ENCODE measurements at places on chromosomes 11 and 22.
A peak's percentile ranks its signal among the peaks of the same experiment; 100 is the strongest.

DNA sequence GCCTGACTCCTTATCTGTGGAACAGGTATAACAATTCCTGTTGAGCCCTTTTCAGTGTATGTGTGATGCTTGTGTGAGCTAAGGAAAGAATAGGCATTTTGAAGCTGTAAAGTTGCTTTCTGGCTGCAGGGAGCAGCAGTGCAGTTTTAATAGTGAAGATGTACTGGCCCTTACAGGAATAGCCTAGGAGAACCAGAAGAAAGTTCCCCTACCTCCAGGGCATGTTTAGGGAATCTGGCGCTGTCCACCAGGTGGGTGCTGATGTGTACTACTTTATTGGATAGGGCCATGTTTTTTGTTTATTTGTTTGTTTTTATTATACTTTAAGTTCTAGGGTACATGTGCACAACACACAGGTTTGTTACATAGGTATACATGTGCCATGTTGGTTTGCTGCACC is 11.5 kb downstream of the BMAL1 start:
- DNase-seq, result no peak

DNA sequence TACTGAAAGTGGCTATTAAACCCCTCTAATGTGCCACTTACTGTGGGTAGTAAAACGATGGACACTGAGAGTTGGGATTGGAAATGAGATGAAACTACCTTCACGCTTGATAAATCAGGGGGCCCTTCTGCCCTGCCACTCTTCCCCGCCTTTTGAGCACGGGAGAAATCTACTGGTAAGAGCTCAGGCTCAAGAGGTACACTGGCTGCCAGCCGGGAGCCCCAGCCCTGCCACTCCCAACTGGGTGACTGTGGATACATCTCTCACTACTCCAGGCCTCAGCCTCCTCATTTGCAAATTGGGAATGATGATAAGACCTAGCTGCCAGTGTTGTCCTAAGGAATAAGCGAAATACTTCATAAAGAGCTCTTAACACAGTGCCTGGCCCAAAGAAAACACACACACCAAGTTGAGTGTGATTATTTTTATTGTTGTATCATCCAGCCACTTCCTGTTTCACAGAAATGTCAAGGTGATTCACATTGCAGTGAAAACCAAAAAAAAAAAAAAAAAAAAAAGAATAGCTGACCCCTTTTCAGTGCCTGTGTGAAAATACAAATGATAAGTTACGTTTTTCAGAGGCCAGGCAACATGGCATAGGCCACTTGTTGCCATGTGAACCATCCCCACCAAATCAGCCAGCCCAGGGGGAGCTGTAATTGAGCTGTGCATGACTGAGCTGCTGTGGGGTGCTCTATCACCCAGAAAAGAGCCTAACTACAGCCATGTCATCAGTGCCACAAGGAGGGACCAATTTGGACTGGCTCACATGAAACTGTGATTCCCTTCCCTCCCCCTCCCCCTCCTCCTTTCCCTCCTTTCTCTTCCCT is 4.4 kb upstream of the ZNRD2 start:
- DNase-seq, result peak; percentile 80

DNA sequence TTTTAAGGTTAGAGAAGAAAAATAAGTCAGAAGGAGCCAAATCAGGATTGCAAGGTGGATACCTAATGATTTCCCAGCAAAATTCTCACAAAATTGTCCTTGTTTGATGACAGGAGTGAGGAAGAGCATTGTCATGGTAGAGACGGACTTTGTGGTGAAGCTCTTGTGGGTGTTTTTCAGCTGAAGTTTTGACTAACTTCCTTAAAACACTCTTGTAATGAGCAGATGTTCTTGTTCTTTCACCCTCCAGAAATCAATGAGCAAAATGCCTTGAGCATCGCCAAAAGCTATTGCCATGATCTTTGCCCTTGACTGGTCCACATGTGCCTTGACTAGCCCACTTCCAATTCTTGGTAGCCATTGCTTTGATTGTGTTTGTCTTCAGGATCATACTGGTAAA is 20.0 kb downstream of the CALCB start:
- DNase-seq, result no peak

GRCh38 chr11:28142724-28143123 is 34.5 kb downstream of the METTL15 start:
- no peak for DNase-seq

- no peak for DNase-seq
These were observed 98.3 kb downstream of the ARHGAP42 start for GRCh38 chr11:100785148-100785983.

GRCh38 chr11:106021181-106021966 is 666 bp downstream of the MSANTD4 start:
- no peak for DNase-seq

- DNase-seq, result no peak
These were observed 55.6 kb downstream of the MPPED1 start for GRCh38 chr22:43467216-43467940.

GRCh38 chr11:41459465-41460401 is at the start of gene LRRC4C:
LRRC4C (minus strand) TSS chr11:41459652.
- DNase-seq, result no peak

DNA sequence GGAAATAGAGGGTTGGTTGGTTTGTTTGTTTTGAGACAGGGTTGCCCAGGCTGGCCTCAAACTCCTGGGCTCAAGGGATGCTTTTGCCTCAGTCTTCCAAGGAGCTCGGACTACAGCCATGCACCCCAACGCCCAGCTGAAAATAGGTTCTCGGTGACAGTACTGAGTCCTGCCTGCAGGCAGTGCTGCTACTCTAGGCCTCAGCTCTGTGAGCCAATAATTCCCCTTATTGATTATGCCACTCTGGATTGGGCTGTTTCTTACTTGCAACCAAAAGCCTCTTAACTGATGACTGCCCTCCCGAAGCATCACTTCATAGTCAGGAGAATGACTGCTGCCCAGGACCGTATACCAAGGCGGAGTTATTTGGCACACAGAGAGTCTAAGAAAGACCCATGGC is 1.2 kb upstream of the C11orf16 start:
- no peak for DNase-seq

GRCh38 chr11:44305026-44305469 is 4.9 kb downstream of the ALX4 start:
- no peak for DNase-seq

GRCh38 chr11:119195680-119196079 is 10.4 kb downstream of the NHERF4 start:
- no peak for DNase-seq

GRCh38 chr11:16917941-16918340 is 96.3 kb downstream of the PLEKHA7 start:
- DNase-seq, result no peak

GRCh38 chr11:38791346-38791961 is 2193.4 kb upstream of the RAG2 start:
- peak; percentile 7 for DNase-seq

DNA sequence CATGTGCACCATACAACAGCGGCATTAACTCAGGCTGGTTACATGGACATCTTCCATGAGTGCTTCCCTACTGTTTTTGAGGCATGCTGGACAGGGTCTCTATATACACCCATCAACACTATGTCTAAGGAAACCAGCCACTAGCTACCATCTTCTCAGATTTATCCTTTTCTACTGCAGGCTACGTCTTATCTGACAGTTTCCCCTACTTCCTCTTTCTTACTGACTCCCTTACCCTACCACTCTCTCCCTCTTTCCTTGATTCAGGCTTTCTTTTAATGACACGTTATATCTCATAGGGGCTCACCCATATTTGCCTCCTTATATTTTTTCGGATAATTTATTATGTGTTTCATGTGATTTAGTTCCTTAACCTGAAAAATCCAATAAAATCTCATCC is 41.8 kb downstream of the DDI1 start:
- no peak for DNase-seq

- no peak for DNase-seq
These were observed at the start of gene C11orf87 for GRCh38 chr11:109421981-109422869. C11orf87 (plus strand) TSS chr11:109422190; CDS start chr11:109423634, 1,444 bp downstream.

DNA sequence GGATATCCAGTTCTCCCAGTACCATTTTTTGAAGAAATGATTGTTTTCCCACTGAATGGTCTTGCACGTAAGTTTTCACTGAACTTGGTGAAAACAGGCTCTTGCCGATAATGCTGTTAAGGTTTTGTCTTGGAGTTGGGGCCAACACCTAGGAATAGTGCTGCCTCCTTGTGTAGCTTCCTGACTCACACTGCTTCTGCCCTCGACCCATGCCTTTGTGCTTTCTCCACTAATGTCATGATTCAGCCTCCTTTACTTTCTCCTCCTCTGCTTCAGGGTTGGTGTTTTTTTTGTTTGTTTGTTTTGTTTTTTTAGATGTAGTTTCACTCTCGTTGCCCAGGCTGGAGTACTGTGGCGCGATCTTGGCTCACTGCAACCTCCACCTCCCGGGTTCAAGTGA is 30.2 kb downstream of the SLC5A1 start:
- no peak for DNase-seq

DNA sequence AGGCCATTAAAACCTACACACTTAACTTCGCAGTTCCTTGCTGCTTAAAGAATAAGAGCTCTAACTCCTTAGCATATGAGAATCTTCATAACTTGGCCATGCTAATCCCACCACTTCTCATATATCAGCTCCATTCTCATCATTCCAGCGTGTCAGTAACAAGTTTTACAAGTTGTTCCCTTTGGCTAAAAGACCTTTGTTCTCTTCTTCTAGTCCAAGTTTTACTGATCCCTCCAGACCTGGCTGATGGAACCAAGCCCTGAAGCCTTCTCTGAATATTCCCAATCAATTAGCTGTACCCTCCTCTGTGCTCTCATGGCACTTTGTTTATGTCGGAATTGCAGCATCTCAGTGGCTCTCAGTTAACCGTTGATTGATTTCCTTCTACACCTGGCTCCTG is 35.8 kb downstream of the GAB2 start:
- DNase-seq, result no peak

DNA sequence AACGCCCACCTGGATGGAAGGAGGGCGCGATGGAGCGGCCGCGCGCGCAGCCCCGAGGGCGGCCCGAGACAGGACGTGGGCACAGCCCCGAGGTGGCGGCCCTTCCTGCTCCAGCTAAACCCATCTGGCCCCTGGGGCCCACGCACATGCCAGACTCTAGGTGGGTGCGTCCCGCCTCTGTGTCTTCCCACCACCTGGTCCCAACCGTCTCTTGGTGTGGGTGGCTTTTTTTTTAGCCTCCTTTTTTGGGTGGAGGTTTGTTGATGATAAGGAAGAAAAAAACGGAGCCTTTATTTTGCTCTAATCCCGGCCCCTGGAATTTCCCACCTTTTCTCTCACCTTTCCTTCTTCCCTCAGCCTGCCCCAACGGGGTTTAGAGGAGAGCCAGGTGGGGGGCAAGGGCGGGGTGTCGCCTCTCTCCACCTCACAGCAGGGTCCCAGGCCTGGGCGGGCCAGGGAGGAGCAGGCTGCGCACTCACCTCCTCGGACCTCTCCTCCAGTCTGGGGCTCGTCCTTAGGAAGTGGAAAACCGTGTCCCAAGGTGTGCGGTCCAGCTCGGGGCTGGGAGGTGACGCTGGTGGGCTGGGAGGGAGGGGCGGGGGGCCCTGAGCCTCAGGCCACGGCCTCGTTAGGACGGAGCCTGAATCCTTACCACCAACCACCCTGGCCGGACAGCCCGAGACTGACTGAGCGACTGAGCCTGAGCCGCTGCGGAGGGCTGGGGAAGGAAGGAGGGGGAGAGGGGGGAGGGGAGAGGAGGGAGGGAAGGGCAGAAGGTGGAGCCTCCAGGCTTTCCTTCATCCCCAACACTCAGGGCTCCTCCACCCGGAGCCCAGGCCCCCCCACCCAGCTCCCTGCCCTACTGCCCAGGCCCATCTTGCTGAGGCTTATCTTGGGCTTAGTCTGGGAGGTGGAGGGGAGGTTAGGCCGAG is at the start of gene SOX10:
Gene SOX10 (minus strand): TSS at position 696 of the 932 bp plus-strand sequence. CDS start 771 bp downstream, outside the sequence.
- no peak for DNase-seq

DNA sequence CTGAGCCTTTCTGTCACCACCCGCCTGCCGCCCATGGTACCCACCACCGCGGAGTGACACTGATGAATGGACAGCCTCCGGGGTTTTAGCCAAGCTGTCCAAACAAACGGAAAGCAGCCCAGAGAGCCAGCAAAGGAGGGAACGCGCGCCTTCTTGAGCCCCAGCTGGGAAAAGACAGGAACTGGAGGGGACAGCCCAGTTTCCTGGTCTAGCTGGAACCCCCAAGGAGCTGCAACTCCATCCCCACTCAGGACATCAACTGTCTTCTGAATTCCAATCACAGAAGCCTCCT is 33.7 kb downstream of the SHISAL1 start:
- no peak for DNase-seq

GRCh38 chr11:114281388-114281956 is 14.7 kb upstream of the NNMT start:
- no peak for DNase-seq

DNA sequence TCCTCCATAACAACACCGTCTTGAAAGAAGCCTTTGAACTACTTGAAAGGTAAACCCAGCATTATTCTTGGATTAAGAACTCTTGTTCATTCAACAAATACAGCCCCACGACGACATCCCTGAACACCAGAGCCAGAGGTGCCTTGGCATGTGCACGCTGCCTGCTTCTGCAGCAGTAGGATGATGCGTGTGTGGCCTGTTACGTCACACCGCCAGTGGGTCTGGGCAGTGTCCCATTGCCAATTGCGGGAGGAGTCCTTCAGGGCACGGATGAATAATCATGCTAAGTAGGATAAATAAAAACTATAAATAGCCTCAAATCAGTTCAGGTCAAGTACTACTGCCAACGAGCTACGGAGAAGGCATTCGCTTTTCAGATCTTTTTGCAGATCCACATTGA is 380.5 kb downstream of the SHANK2 start:
- DNase-seq, result no peak

GRCh38 chr11:20599221-20600019 is at the start of gene SLC6A5:
SLC6A5 (plus strand) TSS chr11:20599608; CDS start chr11:20599673, 65 bp downstream.
- DNase-seq, result no peak

DNA sequence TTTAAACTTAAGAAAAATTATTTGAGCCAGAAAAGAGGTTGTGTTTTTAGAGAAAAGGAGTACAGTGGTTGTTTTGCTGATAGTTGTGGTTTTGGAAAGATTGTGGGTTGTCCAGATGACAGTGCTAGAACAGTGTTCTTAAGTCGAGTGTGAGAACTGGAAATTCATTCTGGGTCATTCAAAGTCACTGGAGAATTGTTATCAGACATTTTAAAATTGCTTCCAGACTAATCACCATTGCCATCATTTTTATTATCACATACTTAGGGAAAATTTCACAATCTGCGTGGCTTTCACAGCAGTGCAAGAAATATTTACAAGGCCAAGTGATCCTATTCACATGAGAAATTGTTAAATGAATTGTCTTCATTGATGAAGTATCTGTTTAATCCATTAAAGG is 242.2 kb upstream of the DDI1 start:
- no peak for DNase-seq

DNA sequence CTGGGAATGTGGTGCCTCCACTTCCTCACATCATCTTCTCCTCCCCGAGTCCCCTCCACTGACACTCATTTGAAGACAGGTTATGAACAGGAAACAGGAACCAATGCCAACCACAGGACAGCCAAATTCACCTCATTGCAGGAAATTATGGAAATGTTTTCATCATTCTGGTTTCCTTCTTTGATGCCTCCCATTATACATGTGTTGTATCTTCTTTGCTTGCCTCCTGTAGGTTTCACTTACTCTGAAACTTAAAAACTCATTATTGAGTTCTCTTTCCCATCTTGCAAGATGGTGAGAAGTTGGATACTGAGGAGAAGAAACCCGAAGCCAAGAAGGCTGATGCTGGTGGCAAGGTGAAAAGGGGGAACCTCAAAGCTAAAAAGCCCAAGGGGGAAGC is 108.5 kb downstream of the PHF21B start:
- DNase-seq, result no peak

All from CD4-positive, alpha-beta T cell treated with Interleukin-1 beta for 1 hour (primary cell).